ENCODE measurements at places on chromosomes 16 and 17.

GRCh38 chr16:82432261-82432660 lies 194.5 kb upstream of the CDH13 start:
- peak; percentile 3 for DNase-seq

GRCh38 chr16:17481736-17482135 lies 11.0 kb upstream of the XYLT1 start:
- DNase-seq = no peak

GRCh38 chr16:90033387-90033786 lies 14.1 kb upstream of the DBNDD1 start:
- DNase-seq = no peak

DNA sequence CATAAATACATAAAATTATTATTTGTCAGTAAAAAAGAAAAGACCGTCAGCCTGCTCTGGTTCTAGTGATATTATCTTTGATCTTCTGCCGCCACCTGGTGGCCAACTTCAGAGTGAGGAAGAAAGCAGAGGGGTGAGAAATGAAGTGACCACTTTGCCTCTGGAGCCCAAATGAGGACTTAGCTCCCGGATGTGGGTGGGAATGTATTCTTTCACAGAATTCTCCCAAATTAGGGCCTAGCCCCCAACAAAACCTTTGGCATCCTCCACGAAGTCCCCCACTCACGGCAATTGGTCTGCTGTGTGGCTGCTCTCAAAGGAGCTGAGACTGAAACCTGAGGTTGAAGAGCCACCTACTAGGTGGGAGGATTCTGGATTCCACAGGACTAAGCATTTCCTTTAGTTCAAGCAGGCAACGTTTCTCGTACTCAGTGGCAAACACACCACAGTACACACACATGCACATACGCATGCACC lies 4.9 kb upstream of the ZNF267 start:
- peak; percentile 11 for DNase-seq

GRCh38 chr17:51124640-51125503 lies 4.2 kb upstream of the SPAG9 start:
- no peak for DNase-seq

GRCh38 chr16:26475596-26475995 lies 591.1 kb upstream of the C16orf82 start:
- DNase-seq = no peak

DNA sequence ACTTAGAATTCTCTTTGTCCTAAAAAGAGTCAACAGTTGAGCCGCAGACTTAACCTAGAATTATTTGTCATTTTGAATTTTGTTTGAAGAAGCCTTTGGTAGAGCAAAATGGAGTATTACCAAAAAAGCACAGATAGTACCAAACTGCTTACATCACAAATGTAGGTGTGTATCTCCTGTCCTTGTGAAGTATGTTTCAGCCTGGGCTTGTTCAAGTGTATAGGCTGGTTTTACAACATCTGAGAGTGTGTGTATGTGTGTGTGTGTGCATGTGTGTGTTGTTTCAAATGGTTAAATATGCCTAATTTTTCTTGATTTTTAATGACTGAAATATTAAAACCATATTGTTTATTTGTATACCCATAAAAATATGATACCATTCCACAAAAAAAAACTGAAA lies 188.7 kb upstream of the AXIN2 start:
- no peak for DNase-seq

GRCh38 chr17:77555741-77556291 lies 402.7 kb upstream of the TNRC6C start:
- peak; percentile 33 for DNase-seq

GRCh38 chr17:37570527-37571093 lies 38.6 kb downstream of the SYNRG start:
- DNase-seq = no peak

- no peak for DNase-seq
These were observed 59.1 kb downstream of the PRMT7 start for GRCh38 chr16:68369697-68370580.

- DNase-seq = no peak
These were observed 47.8 kb upstream of the FOXF1 start for GRCh38 chr16:86462334-86463084.

GRCh38 chr16:48212033-48212432 lies 32.1 kb upstream of the LONP2 start:
- no peak for DNase-seq

- DNase-seq = no peak
These were observed 540 bp upstream of the ACLY start for GRCh38 chr17:41919165-41919817.

DNA sequence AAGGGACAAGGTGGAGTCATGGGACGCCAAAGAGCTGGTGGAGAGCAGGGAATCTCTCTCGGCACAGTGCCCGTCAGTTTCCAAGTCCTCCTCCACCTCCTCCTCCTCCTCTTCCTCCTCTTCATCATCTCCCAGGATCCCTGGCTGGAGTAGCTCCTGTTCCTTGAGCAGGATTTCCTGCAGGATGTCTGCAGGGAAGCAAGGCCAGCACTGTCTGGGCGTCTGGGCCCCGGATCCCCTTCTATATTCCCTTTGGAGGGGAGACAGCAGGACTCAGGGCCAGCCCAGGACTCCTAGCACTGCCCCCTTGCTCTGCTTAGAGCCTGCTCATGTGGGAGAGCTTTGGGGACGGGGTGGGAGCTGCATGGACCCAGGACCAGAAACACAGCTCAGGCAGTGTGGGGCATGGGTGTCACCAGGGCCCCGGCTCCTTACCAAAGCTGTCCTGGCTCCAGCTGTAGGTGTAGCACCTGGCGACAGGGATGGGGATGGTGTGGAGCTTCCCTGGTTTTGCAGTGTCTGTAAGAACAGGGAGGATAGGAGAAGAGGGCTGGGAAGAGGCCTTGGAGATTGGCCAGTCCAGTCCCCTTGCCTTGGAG lies 21.3 kb upstream of the PIK3R6 start:
- DNase-seq = no peak

- DNase-seq = no peak
These were observed 496.0 kb downstream of the MAF start for GRCh38 chr16:79104567-79104966.
